Activated naive CD8-positive, alpha-beta T cell treated with anti-CD3 and anti-CD28 coated beads, Interleukin-2, amount 50 U/mL, for 24 hours (primary cell): ENCODE measurements at places on chromosomes 1 and 21.

DNA sequence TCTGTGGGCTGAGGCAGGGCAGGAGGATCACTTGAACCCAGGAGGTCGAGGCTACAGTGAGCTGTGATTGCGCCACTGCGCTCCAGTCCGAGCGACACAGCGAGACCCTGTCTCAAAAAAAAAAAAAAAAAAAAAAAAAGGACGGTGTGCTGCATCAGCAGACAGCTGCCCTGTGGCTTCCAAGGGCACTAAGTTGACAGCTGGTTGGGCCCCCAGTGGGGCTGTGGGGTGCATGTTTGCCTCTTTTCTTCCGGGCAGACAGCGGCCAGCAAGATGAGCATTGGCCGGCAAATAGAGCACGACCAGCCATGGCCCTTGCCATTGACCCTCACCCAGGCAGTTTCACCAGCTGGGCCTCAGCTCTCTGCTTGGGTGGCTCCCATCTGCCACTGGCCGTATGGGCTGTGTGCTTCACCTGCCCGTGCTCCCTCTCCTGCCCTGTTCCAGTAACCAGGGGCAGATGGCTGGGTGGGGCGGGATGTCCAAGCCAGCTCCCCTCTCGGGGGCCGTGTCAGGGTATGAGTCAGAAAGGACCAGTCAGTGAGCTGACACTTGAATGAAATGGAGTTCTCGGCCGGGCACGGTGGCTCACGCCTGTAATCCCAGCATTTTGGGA is 12.3 kb upstream of the SLC25A34 start:
- H3K27me3 ChIP-seq, result no peaks in the 10 kb centered on the region
- DNase-seq, result no peak
- H3K4me3 ChIP-seq, result no peak overlapping the region

- no peaks in the 10 kb centered on the region for H3K27me3 ChIP-seq
- no peaks in the 10 kb centered on the region for H3K36me3 ChIP-seq
- H3K4me3 ChIP-seq, result no peak overlapping the region
- H3K27ac ChIP-seq, result no peak overlapping the region
These were observed 72.7 kb upstream of the AK4 start for GRCh38 chr1:65075123-65075976.

- H3K27me3 ChIP-seq, result peaks cover 23% of the 10 kb centered on the region
- no peak for DNase-seq
- H3K27ac ChIP-seq, result no peak overlapping the region
- H3K4me1 ChIP-seq, result peaks cover 10% of the 10 kb centered on the region
These were observed 8.7 kb upstream of the SLC25A24 start for GRCh38 chr1:108208724-108209446.

DNA sequence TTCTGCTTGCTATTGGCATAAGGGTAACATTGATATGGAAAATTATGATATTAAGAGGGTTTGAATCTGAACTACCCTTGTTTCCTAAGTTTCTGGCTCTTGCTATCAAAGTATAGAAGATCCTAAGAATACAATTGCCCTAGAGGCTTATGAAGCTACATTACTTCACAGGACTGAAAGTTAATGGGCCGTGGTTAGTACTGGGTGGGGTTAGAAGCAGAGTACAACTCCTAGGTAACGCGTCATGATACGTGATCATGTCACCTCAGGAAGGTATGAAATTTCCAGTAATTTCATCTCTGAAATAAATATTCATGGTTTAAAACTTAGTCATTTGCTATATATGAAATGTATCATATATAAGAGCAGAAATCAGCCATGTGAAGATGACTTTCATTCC is 743.8 kb upstream of the NEGR1 start:
- no peaks in the 10 kb centered on the region for H3K4me1 ChIP-seq
- no peaks in the 10 kb centered on the region for H3K36me3 ChIP-seq
- H3K27me3 ChIP-seq, result no peaks in the 10 kb centered on the region
- no peak overlapping the region for H3K27ac ChIP-seq

- no peak overlapping the region for H3K27ac ChIP-seq
- no peak for DNase-seq
- no peaks in the 10 kb centered on the region for H3K36me3 ChIP-seq
- H3K4me1 ChIP-seq, result peaks cover 39% of the 10 kb centered on the region
- H3K27me3 ChIP-seq, result peaks cover 5% of the 10 kb centered on the region
These were observed 30.5 kb downstream of the TMCC2 start for GRCh38 chr1:205258261-205258691.

DNA sequence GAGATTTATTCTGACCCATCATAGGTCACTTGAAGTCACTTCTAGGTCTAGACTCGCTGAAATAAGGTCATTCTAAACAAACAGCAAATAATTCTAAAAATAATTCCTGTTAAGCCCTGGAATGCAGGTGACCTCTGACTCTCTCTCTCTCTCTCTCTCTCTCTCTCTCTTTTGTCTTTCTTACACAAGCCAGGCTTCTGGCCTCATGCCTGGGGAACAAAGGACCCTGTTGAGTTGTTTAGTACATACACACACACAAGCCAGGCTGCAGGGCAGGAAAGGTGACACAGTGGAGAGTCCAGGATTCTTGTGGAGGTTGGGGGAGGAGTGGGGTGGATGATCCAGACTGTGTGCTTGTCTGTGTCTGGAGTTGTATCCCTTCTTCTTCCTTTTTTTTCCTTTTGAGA is 4.0 kb upstream of the MEX3A start:
- H3K4me3 ChIP-seq, result no peak overlapping the region
- no peak for DNase-seq
- peaks cover 53% of the 10 kb centered on the region for H3K27me3 ChIP-seq
- H3K4me1 ChIP-seq, result peaks cover 13% of the 10 kb centered on the region
- no peaks in the 10 kb centered on the region for H3K36me3 ChIP-seq
- H3K27ac ChIP-seq, result no peak overlapping the region
